ENCODE measurements at places on chromosomes 4 and X.

- no peak for DNase-seq
Measured at GRCh38 chrX:110216027-110216426, 101.9 kb downstream of the AMMECR1 start.

- DNase-seq, result no peak
Measured at GRCh38 chrX:102808336-102808735, 87.8 kb downstream of the GPRASP3 start.

DNA sequence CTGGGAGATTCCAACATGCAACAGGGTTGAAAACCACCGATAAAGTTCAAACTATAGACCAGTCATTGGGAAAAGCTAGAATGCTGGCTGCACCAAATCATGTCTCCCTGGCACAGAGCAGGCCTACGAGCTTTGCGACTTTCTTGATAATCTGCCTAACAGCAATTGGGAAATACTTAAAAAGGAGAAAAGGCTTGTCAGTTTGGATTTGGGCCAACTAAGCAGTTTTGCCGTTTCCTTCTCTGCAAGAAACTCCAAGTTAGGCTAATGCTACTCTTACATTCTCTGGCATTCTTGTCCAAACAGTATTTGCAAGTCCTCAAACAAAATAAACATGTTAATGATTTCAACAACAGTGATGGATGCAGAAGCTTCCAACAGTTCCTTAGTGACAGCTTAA, 87.9 kb downstream of the PDK3 start:
- no peak for DNase-seq

DNA sequence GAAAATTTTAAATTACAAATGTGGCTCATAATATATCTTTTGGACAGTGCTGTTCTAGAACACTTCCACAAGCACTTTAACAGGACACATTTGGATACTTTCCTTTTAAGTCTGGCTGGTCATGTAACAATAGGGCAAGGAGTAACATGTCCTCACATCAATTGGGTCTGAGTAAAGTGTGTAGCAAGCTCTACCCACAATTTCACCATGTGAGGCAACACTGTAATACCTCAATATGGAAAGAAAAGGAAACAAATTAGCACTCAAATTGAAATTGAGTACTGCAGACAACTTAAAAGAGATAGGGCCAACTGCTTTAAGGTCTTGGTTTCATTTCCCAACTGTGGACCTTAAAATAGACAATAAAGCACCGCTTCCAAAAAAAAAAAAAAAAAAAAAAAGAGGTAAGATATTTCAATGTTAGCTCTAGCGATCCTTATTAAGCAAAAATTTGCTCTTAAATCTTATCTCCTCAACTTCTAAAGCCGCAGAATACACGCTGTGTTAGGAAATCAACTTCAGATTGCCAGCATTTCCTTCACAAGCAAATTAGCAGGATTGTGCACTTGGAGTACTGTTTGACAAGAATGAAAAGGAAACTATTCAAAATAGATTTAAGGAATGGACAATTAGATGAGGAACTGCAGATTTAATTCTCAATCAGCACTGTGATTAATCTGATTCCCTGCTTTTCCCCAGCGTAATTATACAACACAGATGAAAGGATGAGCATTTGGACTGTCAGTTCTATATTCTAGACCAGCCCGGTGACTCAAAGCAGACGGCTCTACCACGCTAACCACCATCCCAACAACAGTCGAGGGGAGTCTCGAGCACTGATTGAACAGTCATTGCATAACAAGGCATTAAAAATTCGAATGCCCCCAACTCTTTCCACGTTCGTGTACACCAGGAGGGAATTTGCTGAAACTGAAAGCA, 1.6 kb downstream of the CASK start:
- peak; percentile 32 for DNase-seq

DNA sequence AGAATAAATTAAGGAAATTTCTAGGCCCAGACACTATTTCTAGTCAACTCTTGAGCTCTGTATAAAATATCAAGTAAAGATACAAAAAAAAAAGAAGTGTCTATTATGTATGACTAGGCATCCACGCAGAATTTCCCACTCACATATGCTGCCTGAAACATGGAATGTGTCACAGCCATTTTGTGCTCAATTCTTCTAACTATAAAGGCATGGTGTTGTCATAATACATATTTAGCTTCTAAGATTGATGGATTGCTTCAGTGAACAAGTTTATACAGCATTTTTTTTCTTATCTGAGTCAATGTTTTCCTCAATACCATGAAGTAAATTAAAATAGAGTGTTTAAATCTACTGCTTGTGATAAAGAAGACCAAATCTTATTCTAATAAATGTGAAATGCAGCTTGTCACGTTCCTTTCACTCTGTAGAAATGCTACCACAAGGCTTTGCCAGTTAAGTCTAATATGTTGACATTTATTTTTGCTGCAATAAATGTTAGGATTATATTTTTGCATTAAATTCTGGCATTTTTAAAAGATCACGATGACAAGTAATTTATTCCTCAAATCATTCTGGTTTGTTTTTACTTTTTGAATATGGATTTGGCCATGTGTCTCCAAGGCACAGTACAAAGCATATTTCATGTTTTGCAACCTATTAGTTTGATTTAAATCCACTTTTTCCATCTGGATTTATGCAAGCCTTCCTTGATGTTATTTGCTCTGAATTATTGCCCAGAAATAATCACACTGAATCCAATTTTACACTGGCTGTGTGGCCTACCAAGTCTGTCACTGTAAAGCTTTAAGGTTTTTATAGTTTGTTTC, 1829.0 kb upstream of the PCDH7 start:
- DNase-seq, result no peak

DNA sequence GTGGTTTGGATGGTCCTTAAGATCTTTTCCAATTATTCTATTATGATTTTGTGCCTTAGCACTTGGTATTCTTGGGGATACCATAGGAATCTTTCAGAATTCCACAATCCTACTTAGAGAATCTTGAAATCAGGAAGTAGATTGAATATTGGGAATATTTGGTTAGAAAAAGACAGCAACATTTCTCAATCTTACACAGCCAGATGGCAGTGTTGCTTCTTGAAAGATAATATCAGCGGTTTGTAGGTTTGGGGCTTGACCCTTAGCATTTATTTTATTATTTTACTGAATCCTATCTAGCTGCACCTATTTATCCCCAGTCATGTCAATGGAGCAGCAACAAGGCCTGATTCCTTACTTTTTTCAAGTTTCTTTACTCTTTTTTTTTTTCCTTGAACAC, 28.6 kb downstream of the MAGEB1 start:
- DNase-seq, result no peak

DNA sequence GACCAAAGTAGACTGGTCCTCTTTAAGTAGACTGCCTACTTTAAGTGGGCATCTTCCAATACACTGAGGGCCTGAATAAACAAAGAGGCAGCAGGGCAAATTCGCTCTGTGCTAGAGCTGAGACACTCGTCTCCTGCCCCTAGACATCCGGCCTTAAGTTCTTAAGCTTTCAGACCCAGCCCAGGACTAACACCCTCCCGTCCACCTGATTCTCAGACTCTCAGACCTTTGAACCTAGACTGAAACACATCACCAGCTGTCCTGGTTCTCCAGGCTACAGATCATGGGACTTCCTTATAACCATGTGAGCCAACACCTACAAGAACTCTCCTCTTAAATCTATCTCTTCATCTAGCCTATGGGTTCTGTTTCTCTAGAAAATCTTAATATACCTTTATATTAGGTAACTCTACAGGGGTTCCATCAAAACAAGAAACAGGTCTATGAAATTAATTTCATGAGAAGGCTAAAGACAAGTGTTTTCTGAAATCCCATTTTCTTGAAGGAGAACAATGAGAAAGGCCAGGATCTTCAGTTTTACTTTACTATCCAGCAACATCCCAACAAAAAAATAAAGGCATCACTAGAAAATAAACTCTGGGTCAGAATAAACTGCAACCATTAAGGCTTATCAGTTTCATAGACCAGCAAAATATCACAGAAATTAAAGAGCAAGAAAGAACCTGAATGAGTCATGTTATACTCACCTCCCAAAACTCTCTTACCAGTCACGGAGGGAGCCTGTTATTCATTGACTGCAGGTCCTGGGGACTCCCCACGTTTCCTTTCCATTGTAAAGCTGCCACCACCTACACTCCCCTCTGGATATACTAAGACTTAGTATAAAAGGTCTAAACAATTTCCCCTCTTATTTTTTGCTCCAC, 14.8 kb downstream of the ADGRA3 start:
- DNase-seq, result no peak

DNA sequence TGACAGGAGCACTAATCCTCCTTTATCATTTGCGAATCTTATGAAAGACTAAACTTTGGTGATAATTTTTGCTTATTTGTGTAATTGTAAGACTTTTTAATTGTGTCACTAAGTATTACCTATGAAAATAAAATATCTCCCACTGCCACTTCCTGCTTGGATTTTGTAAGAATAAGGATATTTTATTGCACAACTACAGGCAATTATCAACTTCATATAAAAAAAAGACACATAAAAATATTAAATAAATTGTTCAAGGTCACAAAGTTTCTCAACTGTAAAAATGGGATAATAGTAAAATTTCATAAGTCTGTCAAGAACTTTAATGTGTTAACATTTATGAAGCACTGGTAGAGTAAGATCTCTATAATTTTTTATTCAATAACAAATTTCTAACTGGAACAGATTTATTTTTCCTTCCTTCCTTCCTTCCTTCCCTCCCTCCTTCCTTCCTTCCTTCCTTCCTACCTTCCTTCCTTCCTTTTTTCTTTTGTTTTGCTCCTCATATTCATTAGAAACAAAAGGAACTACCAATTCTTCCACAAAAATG, 527.6 kb upstream of the FAM47C start:
- no peak for DNase-seq

GRCh38 chrX:73847991-73848390, 285.0 kb downstream of the CHIC1 start:
- no peak for DNase-seq

- DNase-seq, result no peak
Measured at GRCh38 chr4:145876531-145877180, 62.0 kb downstream of the ZNF827 start.

DNA sequence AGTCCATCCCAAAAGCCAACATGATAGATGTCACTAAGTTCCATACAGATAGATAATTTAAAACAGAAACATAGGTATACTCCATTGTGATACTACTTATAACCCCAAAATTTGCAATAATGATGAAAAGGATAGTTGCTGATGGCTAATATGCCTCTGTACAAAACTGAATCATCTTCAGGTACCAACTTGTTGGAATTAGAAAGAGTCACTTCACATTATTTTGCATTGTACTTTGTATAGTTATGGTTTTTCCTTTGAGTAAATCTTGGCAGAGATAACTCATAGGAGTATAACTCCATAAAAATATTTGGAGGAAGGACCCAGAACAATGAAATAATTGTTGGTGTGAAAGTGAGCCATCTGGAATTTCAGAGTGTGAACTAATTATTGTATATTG, 17.6 kb downstream of the GIMD1 start:
- DNase-seq, result no peak

GRCh38 chr4:118765399-118765798, 70.5 kb downstream of the SEC24D start:
- no peak for DNase-seq

- DNase-seq, result no peak
Measured at GRCh38 chr4:159238631-159239030, 135.8 kb downstream of the RAPGEF2 start.

- DNase-seq, result no peak
Measured at GRCh38 chrX:32269866-32270265, 941.5 kb downstream of the DMD start.

DNA sequence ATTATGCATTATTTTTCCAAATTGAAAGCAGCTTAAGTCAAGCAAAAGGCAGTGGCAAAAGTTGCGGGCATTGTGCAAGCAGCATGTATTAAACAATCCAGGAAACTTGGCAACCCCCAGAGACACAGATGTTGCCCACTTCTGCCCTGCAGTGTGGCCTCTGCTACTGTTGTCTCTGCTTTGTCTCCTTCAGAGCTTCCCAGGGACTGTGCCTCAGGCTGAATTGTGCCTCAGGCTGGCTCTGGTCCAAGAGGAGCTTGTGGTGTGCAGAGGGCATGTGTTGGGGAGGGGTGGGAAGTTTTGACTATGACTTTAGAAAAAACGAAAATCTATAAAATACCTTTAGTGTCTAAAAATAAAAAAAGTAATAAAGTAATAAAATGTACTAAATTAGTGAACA, 201.4 kb downstream of the CCSER1 start:
- DNase-seq, result no peak

DNA sequence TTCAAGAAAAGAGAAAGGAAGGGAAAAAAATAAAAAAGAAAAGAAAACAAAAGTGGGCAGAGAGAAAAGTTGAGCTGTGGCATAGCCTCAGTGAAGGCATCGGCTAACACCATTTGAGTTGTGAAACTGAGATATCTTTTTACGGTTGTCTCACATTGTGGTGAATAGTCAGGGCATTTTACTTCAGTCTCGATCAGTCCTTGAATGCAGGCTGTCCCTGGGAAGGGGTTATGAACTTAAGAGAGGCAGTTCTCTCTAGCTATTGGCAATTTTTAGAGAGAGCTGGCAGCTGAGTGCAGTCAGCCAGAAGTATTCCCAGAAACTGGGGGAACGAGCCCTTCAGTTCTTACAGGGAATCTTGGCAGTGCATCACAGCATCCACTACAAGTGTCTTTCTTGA, 93.5 kb upstream of the SLC6A14 start:
- DNase-seq, result no peak

GRCh38 chr4:101307899-101308298, 39.4 kb downstream of the PPP3CA start:
- DNase-seq, result no peak

All from activated CD8-positive, alpha-beta memory T cell treated with anti-CD3 and anti-CD28 coated beads, Interleukin-2, amount 50 U/mL, for 4 hours (primary cell).